ENCODE measurements at places on chromosomes 4 and X.

- no peak for DNase-seq
These were observed 91.0 kb downstream of the ARHGAP24 start for GRCh38 chr4:85565761-85566480.

DNA sequence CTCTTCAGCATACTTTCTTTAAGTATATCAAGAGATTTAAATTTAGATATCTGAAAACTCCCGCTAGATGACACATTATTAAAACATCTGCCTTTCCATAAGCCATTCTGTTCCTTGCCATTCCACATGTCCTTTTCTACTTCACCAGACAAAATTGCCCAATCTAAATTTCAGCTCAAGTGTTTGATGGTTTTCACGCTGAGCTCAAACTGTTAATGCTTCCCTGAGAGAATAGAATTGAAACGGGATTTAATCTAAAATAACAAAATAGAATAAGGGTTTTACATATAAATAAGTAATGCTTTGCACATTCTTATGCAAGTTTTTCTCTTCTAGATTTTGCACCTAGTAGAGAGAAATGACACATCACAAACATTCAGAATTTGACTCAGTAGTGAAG, 764.5 kb upstream of the TENM3 start:
- DNase-seq: no peak

GRCh38 chr4:35604724-35605123, 639.6 kb downstream of the ARAP2 start:
- no peak for DNase-seq

GRCh38 chr4:22869235-22869634, 176.5 kb downstream of the GBA3 start:
- no peak for DNase-seq

DNA sequence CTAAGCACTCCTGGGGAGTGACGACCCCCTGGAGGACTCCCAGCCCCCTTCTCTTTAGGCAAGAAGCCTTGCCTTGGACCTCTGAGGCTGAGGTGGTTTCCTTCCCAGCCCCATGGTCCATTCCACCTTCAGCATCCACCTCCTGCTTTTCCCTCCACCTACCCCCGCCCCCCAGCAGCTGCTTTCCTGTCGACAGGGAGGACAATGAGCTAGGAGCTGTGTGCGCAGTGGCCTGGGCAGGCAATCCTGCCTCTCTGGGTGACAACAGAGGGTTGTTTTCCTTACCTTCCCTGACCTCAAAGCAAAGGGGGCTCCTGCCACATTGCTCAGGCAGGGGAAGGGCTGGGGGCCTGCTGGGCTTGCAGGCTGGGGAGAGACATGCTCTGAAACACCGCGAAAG, 123.5 kb downstream of the BCOR start:
- no peak for DNase-seq

- DNase-seq: no peak
These were observed 1382.2 kb downstream of the PCDH18 start for GRCh38 chr4:136150046-136150445.

GRCh38 chrX:433771-434170, 47.1 kb upstream of the PPP2R3B start:
- DNase-seq: no peak

- no peak for DNase-seq
These were observed 337.3 kb downstream of the CENPC start for GRCh38 chr4:67207941-67208441.
